Kidney epithelial cell (primary cell): ENCODE measurements at places on chromosomes 7 and 10. TPM values are rescaled to one million over a fixed set of nuclear protein-coding genes. Genes with fewer than 3 reads are reported as not detected.

- no peak for DNase-seq
Measured at GRCh38 chr10:49562893-49563292, 24.0 kb upstream of the ERCC6 start.

DNA sequence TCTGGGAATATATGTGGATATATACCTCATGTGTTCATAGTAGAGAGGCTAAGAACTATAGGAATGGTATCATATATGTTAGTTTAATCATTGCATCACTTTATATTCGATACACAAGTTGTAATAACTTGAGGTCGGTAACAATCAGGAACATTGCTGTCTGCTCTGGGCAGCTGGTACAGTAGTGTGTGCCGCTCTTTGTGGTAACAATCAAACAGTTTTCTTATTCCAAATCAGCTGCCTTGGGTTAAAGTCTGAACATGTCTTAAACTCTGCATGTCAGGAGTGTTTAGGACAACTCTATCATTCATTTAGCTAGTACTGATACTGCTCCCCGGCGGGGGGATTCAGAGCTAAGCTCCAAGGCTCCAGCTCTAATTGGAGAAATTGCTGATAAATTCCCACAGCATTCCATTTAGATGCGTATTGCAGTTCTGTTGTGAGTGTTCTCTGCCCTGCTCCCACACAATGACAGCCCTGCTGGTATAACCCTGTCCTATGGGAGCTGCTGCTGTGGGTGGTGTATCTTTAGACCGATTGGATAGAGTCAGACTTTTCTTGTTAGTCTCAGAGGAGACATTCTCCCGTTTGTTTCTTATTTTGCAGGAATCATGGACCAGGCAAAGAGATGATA, 707.5 kb upstream of the FZD8 start:
- DNase-seq: no peak

DNA sequence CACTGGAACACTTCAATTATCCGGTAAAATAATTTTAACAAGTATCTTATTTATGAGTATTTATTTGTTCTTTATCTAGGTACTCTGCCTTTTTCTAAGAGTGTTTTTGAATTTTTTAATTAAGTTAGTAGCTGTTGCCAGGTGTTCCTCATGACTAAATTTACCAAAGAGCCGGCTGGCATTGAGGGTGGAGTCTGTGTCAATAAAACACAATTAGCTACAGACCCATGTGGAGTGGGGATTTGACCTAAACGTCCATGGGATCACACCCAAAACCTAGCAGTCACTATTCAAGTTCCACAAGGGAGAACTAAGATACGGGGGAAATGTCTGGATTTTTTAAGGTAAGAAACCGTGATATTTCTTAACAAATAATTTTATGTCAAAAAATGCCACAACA, 9.8 kb downstream of the SLC16A12 start:
- DNase-seq: no peak

DNA sequence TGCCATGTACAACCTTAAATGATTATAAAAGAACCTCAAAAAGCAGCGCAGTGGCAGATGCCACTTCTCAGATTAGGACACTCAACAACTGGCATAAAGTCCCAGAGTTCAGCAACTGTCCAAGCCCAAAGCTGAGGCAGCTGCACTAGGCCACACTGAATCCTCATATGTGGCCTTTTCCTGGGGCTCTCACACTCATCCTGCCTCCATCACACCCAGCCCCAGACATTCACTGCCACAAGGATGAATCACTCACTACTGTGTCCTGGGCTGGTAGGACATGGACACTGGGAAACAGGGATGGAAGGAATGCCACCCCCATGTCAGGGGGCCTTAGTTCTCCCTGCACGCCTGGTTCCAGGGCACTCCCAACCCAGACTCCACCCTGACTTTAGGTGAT, 547.7 kb downstream of the TNS3 start:
- DNase-seq: no peak

DNA sequence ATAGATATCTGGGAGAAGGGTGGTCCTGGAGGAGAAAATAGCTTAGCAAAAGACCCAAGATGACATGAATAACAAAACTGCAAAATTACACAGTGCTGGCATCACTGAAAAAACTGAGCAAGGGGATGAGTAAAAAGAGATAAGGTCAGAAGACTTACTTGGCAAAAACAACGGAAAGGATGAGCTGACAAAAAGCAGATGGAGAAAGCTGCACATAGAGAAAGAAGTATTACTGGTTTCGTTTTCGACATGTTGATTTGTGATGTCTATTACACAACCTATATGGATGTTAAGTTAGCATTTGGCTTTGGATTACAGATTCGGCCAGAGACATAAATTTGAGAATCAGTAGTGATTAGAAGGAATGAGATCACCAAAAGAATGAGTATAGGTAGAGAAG, 132.1 kb downstream of the MACC1 start:
- DNase-seq: no peak

DNA sequence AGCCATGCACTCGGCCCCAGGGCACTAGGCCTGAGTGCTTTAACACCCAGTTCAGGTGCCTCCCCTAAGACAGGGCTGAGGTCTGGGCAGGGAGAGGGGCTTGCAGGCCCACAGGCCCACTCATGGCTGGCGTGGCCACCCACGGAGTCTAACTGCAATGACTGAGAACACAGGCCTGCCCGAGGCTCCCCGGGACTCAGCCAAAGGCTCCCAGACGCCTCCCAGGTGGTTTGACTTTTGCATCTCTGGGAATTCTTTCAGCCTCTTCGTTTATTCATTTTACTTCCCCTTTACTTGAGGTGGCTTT, 37.3 kb downstream of the PTPRN2 start:
- no peak for DNase-seq

DNA sequence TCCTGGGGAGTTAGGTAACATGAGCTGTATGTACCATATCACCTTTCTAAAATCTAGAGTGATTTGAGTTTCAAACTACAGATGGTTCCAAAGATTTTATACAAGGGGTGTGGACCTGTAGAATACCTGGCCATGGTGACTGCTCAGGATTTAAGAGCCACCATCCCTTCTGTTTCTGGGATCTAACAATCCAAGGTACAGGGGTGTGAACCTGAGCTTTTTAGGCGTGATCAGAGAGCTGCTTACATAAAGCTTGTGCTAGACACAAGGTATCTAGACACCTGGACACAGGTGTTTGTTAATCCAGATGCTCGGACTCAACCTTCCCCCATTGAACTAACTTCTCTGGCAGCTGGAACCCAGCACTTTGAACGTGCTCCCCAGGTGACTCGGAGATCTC, 516.4 kb downstream of the RPS24 start:
- no peak for DNase-seq

GRCh38 chr7:36280840-36281812, 108.5 kb upstream of the ANLN start:
- peak; percentile 87 for DNase-seq

GRCh38 chr10:74877898-74878297, 51.5 kb downstream of the KAT6B start:
- no peak for DNase-seq

GRCh38 chr7:29563590-29564495, at the start of gene PRR15:
Gene PRR15, plus strand, starts transcription at chr7:29563835. Its CDS starts 2,495 bp downstream, at chr7:29566330.
- DNase-seq: no peak

DNA sequence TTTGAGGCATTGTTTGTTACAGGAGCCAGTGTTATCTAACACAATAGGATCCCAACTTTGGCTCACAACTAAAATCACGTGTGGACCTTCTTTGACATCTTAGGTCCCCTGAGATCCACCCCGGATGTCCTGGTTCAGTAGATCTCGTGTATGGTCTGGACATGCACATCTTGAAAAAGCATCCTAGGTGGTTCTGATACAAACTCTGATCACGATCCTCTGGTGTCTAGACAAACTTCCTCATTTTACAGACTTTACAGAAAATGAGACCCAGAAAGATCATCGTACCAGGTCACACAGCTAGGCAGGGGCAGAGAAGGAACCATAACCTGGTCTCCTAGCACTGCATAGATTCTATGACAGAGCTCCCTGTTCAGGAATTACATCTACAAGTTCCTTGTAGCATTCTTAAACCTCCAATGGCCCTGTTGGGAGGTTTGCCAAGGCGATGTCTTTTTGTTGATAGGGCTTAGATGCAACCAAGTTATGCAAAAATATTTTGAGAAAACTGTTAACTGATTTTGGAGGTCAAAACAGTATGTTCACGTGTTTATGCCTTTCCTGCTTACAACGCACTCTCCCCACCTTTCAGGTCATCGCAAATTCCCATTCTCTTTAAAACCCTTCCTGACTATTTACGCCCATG, 30.8 kb upstream of the CHST15 start:
- no peak for DNase-seq

GRCh38 chr7:123041101-123041500, 45.6 kb upstream of the TAS2R16 start:
- DNase-seq: peak; percentile 41

- no peak for DNase-seq
Measured at GRCh38 chr10:13115832-13116803, 16.2 kb downstream of the OPTN start.

DNA sequence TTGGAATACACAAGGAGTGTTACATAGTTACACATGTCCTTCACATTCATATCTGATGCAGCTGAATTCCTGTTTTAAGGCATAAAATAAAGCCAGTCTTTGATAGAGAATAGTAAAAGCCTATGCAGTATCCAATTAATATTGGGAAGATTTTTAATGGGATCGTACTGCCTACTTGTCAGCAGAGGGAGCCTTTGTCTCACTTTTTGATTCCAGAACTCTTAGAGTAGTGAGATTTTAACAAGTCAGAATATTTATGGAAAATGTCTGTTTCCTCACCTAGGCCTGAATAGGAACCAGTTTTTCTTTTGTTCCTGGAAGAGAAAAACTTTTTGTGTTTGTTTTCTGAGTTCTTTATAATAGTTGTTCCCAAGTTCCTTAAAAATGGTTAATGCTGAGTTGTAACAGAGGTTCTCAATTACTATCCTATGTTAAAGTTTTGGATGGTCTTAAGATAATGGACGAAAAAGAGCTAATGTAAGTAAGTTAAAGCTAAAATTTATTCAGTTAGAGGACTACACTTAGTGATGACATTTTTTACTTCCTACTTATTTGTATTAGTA, 114.0 kb downstream of the BBS9 start:
- DNase-seq: no peak

DNA sequence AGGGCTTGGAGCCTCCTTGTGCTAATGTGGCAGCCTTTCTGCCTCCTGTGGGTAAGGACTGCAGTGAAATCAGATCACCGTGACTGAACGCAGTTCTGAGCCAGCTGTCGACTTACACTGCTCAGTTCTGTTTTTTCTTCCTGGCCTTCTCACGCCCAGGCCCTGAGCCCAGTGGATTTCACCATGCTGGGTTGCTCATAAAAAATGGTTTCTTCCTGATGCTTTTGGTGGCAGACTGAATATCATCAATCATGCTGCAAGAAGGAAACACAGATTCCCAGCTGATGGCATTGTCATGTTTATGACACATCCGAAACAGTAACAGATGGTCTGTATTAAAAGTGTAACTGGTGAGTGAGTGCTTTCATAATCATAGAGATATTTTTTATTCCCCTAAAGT, 389.6 kb downstream of the GALNT17 start:
- DNase-seq: no peak

DNA sequence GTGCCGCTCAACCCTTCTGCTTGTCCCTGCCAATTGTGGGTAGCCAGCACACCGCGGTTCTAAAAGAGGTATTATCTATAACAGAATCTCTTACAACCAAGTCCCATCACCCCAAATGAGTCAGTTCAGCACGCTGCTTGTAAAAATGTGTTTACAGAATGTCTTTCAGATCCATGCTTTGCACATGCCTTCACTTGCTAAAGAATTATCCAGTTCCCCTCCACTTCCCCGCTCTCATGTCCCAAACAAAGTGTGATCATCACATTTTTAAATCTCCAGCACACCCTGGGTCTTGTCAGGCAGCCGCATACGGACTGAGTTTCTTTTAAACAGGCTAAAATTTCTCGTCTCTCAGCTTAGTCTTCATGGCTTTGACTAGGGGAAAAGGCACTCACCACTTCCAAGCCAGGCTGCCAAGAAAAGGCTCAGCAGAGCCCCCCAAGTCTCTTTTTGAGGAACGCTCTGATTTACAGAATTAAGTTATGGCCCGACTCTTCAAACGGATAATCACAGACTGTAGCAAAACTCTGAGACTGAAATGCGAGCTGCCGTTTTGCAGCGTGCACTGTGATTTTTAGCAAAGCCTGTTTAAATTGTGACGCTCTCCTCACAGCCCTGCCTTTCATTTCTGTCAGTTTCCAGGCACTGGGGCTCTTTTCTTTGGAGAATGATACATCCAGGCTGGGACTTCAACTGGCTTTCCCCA, 29.8 kb upstream of the FGFR2 start:
- no peak for DNase-seq

GRCh38 chr10:57094083-57094482, 733.0 kb upstream of the ZWINT start:
- DNase-seq: no peak

DNA sequence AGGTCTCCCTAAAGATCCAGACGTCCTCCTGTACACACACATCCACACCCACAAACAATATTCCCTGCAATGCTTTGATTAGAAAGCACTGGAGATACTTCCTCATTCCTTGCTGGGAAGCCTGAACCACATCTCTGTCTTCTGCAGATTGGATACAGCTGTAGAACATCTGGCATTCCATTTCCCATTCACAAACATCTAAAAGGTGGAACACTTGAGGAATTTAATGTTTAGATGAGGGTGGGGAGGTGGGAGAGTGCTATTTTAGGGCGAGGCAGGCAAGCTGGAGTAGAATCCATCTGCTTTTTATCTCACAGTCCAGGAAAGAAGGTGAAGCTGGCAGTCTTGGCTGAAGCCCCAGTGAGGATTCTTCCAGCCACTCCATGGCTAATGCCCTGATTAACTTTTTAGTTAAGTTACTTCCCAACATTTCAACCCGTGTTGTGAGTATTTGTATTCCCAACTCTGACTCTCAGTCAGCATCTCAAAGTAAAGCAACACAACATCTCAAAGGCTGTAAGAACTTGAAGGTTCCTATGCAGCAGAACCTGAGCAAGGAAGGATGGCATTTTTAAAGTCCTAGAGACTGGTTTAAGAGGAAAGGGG, 46.1 kb downstream of the CYTH3 start:
- DNase-seq: peak; percentile 12

- no peak for DNase-seq
Measured at GRCh38 chr10:14953424-14954000, 384 bp downstream of the DCLRE1C start.

DNA sequence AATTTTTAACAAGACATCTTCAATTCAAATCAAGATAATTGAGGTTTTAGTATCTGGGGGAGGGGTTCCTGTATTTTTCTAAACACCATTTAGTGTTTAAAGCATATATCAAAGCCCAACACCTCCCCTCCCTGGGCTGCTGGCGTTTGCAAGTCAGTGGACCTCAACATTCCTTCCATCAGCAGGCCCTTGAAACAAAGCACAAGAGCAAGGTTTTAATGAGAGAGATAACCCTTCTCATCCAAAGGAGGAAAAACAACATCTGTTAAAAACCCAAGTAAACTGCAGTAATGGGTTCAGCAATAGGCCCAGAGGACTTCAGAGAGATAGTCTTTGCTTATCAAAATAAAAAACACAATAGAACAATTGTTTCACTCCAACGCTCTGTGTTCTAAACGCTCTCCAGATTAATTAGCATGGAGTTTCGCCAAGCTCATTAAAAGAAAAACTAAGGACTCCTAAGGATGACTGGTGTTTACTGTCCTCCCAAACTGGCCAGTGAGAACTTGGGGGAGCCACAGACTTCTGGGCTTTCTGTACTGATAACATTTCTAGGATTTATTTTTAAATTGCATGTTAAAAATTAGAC, 2.5 kb downstream of the JCAD start:
- DNase-seq: no peak

The DNAJB12 gene
- total RNA-seq: 34.4 and 37.9 TPM in 2 replicates

The PTPN20 gene
- total RNA-seq: 5.3 and 5.5 TPM in 2 replicates
